AG04449 (cell line): ENCODE measurements at places on chromosomes 3 and 15.
A peak's percentile ranks its signal among the peaks of the same experiment; 100 is the strongest.

GRCh38 chr3:45907769-45908705 is 21.7 kb downstream of the CCR9 start:
- DNase-seq, result peak; percentile 24

GRCh38 chr15:59170295-59171066 is 36.2 kb upstream of the LDHAL6B start:
- no peak for DNase-seq

DNA sequence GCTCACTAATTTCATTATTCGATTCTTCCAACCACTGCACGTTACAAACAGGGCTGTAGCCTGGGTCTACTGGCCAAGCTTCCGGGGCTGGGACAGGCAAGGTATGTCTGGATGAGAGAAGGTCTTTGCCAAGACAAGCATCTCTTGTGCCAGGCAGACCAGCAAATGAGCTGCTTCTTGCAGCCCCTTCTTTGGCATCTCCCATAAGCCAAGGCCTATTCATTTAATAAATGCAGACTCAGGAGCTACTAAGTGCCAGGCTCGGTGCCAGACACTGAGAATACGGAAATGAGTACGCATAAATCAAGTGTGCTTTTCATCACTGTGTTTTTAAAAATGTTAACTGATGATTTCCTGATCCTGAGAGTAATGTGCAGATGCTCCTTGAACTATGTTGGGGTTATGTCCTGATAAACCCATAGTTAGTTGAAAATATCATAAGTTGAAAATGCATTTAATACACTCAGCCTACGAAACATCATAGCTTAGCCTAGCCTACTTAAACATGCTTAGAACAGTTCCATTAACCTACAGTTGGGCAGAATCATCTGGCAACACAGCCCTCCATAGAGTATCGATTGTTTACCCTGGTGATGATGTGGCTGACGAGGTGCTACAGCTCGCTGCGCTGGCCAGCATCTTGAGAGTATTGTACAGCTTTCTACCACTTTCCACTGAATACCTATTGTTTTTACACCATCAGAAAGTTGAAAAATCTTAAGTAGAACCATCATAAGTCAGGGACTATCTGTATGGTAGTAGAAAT is 135.0 kb upstream of the CTDSPL start:
- DNase-seq, result no peak

GRCh38 chr3:12478326-12478725 is 6.0 kb upstream of the TSEN2 start:
- DNase-seq, result no peak

GRCh38 chr15:99006146-99006545 is 1.4 kb downstream of the PGPEP1L start:
- DNase-seq, result no peak

GRCh38 chr3:116001151-116001621 is 377.9 kb downstream of the GAP43 start:
- DNase-seq, result no peak

DNA sequence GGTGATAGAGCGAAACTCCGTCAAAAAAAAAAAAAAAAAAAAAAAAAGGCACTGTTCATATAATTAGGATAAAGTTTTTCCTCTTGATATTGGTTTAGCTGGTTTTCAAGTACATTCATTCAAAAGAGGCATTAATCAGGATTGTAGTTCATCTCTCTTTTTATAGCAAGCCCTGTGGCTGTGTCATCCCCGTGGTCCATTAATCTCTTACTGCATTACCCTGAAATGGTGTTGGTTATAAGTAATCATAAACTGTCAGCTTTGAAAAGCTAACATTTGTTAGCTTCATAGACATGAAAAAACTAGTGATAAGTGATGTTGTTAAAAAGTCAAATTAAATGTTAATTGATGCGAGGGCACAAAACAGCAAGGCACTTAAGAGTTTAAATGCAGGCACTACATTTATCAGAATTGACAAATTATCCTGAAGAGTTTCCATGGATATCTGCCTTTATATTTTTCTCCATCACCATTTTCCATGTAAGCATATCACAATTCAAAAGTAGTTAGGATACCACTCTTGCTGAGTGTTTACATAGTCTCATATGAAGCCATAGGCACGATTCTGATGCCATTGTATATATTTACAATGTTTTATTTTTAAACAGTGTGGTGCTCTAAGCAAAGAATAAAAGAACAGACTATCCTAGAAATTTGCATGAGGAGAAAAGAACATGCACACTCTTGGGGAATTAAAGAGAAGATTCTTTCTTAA is 193.1 kb downstream of the OTOL1 start:
- DNase-seq, result no peak

GRCh38 chr3:195753581-195753980 is 32.8 kb downstream of the MUC20 start:
- no peak for DNase-seq

- DNase-seq, result no peak
Measured at GRCh38 chr15:66151809-66152208, 101.7 kb downstream of the MEGF11 start.

DNA sequence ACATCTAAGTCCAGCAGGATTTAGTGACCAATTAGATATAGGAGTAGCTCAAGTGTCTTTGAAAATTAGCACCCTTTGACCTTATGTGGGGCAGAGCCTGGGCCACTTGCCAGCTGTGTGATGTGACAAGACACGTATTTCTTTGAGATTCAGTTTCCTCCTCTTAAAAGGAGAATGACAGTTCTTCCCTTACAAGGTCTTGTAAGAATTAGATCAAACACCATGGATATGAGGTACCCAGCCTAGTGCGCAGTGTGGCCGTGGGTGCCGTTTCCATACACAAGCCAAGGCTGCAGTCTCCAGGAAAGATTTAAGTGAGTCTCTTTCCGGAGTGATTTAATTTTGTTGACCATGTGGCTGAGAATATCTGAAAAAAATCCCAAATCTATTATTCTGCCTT is 46.3 kb downstream of the ARHGAP31 start:
- DNase-seq, result no peak

GRCh38 chr3:14253707-14254382 is 75.2 kb downstream of the LSM3 start:
- no peak for DNase-seq

DNA sequence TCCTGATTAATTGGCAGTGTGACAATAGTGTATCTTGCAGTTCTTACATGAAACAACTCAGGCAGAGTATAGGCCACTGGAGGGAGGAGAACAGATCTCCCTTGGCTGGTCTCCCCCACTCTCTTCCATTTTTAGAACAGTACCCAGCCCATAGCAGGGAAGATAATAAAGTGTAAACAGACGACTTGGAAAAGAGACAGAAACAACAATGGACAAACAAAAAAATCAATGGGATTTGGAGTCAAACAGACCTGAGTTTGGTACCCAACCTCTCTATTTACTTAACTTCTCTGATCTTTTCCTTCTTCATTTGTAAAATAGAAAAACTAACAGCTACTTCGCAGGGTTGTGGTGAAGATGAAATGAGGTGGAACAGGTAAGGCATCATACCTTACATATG is 58.7 kb upstream of the SNTN start:
- DNase-seq, result no peak

GRCh38 chr3:58176185-58176530 is 34.6 kb downstream of the DNASE1L3 start:
- no peak for DNase-seq

GRCh38 chr15:95359966-95360365 is 970.5 kb upstream of the NR2F2 start:
- DNase-seq, result no peak

DNA sequence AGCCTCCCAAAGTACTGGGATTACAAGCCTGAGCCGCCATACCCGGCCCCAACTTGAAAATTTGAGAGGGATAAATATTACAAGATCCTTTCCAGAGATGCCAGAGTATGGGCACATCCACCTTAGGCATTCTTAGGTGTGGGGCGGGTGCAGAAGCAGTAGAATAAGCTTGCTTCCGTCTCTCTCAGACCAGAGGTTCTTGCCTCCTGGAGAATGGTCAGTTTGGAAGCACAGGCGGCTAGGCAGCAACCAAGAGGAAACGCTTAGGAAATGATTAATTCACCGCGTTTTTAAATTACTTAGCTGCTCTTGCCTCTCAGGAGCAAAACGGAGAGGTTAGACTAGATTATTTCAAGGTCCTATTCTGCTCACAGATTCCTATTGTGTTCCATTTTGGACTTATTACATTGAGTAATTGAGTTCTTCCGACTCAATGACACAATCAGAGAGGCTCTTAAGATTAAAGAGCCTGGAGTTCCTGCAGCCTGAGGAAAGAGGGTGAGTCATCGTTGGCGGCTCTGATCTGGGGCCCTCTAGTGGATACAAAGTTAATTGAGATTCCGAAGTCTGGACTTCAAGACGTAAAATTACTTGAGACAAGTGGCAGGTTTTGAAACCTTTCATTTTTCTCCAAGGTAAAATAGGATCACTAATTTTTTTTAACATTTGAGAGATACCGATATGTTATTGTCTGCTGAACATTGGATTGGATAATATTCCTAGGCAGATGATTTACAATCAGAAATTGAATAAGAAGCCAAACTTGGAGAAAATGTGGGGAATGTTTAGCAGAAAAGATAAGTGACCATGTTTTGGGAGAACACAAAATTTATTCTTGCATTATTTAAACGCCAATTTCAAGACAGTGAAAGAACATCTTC is 5.8 kb upstream of the TOPAZ1 start:
- DNase-seq, result peak; percentile 63

DNA sequence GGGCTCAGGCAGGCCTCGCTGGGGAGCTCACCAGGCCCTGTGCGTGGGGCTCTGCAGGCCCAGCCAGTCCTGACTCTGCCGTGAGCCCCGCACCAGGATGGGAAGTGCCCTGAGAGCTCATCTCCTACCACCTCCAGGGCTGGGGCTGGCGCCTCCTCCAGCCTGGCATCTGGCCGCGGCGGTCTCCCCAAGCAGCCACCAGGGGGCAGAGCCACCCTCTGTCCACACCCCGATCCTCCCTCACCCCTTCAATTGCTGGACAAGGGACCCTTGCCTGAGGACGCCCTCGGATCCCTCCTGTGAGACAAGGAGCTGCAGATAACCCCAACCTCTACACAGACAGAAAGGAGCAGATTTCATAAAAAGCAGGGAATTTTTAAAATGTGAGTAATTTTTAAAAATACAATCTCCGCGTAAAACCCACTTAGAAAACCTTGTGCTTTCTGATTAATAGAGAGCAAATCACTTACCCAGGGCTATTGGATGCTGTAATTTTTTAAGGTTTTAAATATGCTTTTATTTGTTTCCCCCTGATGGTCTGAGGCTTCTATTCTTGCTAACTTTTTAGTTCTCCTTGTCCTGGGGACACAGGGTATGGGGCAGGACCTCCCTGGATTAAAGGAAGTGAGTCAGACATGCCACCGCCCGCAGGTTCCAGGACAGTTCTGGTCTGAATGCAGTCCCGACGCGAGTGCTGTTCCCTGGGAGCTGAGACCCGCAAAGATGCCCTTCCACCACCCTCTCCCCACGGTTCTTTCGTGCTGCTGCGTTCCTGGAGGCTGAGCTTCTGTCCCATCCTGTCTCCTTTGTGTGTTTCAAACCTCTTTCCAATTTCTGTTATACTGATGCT is 52.3 kb upstream of the CHRNA7 start:
- no peak for DNase-seq

GRCh38 chr15:95716708-95717107 is 613.8 kb upstream of the NR2F2 start:
- no peak for DNase-seq

- no peak for DNase-seq
Measured at GRCh38 chr3:65379223-65379622, 659.5 kb downstream of the MAGI1 start.

DNA sequence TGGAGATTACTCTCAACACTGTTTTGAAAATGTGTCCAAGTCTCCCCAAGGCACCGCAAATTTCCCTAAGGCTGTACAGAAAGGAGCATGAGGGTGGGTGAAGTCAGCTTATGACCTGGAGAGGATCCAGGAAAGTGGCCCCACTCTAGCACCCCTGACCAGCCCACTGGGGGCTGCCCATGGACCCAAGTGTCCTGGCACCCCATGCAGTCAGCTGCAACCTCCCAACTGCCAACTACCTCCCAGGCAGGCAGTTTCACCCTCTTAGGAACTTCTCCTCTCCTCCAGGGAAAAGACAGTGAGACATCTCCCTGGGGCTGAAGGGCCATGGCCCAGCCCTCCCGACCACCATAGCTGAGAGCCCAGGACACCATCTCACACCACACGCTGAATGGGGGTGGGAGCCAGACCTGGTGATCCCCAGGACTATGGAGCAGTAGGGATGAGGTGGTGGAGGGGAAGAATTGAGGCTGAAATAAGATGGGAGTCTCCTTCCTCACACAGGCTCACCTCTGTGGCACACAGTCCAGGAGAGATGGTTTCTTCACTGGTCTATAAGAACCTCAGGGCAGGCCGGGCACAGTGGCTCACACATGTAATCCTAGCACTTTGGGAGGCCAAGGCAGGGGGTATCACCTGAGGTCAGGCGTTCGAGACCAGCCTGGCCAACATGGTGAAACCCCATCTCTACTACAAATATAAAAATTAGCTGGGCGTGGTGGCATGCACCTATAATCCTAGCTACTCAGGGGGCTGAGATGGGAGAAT is 104.4 kb downstream of the DAPK2 start:
- no peak for DNase-seq

- DNase-seq, result no peak
Measured at GRCh38 chr15:91257746-91258414, 157.8 kb downstream of the SV2B start.

GRCh38 chr15:56718560-56718959 is 14.7 kb downstream of the ZNF280D start:
- no peak for DNase-seq

- DNase-seq, result no peak
Measured at GRCh38 chr15:72195101-72195511, 2.5 kb downstream of the GRAMD2A start.

GRCh38 chr3:117118604-117119003 is 409.0 kb downstream of the TUSC7 start:
- no peak for DNase-seq

DNA sequence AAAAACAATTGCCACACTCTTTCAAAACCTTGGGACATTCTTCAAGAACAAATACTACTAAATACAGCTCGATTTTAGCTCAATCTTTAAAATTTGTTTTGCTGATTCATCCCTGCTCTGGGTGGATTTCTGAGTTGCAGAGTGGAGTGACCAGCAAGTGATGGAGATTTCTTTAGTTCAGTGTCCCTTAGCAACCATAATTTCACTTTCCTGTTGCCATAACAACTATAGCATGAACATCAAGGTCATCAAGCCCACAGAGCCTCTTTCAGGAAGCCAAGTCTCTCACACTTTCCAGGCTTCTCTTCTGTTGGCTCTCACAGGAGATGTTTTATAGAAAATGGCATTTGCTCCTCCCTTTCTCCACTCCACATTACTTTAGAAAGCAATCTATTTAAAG is 597.2 kb upstream of the ADAMTS9 start:
- DNase-seq, result no peak

GRCh38 chr3:36729204-36730056 is 34.9 kb downstream of the DCLK3 start:
- DNase-seq, result peak; percentile 28

GRCh38 chr15:26224266-26224665 is 361.1 kb upstream of the ATP10A start:
- no peak for DNase-seq

- DNase-seq, result no peak
Measured at GRCh38 chr15:29959384-29960137, 123.2 kb upstream of the GOLGA8J start.

- no peak for DNase-seq
Measured at GRCh38 chr3:181940703-181941102, 229.0 kb downstream of the SOX2 start.
